ENCODE measurements at places on chromosomes 3 and 15.

GRCh38 chr15:89445518-89445917 lies 50.9 kb downstream of the RHCG start:
- DNase-seq: no peak

- peak; percentile 14 for DNase-seq
Observed at GRCh38 chr15:93479715-93480114, 390.7 kb upstream of the RGMA start.

DNA sequence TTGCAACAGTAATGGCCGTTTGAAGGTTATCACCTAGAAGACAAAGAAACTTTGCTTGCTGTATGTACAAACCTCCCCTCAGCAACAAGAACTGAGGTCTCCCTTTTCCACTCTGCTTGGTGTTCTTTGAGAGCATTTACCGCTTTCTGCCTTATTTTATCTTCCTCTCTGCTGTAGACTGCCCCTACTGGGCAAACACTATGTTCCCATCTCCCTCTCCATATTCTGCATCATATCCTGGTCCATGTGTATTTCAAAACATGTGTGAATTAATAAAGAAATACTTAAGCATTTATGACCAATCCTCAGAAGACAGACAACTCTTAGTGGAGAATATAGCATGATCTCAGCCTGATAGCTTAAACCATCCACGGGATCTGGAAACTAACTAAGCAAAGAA lies 64.4 kb downstream of the ATP13A5 start:
- DNase-seq: no peak

DNA sequence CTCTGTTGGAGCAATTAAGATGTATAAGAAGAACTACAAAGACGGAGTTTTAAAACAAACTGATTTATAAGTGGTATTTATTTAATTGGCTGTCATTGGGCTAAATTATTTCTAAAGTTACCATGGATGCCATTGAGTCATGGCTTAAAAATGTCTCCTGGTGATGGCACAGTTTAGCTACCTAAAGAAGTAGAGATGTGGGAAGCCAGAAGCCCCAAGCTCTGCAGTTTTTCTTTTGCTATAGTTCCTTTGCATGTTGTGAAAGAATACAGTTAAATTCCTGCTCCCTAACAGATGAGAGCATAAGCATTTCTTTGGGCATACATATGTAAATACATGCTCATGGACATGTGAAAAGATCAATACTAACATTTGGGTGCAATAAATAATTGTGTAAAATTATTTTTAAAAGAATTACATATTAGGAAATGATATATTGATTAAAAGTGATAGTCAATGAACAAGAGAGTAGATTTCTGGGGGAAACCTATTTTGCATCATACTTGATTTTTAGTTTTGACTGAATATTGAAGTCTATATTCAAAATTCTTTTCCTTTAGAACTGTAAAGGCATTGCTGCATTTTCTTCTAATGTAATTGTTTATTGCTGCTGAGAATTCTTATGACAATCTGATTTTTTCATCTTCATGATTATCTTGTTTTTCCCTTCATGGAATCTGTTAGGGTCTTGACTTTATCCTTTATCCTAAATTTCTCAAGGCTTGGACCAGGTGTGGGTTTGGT lies 2.1 kb downstream of the OPA1 start:
- no peak for DNase-seq

DNA sequence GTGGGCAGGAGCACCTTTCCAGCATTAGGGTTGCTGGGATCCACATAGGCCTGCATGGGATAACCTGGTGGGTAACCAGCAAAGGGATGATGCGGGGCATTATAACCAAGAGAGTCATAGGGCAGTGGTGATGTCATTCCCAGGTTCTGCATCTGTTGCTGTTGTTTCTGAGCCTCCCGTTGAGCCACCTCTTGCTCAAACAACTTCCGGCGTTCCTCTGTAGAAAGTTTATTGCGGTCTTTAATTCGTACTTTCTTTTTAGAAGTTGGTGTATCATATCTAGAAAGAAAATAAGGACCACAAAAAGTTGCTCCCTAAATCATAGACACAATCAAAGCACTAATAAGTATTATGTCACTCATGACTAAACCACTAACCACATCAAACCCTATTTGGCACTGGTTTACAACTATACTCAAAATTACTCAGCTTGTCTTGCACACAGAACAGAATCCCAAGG lies 77.8 kb downstream of the NBEAL2 start:
- no peak for DNase-seq

GRCh38 chr3:24451461-24452099 lies 43.1 kb downstream of the THRB start:
- DNase-seq: peak; percentile 19

GRCh38 chr3:127114337-127115070 lies 78.4 kb upstream of the PRR23E start:
- no peak for DNase-seq

GRCh38 chr15:57135800-57136199 lies 217.4 kb downstream of the TCF12 start:
- no peak for DNase-seq

DNA sequence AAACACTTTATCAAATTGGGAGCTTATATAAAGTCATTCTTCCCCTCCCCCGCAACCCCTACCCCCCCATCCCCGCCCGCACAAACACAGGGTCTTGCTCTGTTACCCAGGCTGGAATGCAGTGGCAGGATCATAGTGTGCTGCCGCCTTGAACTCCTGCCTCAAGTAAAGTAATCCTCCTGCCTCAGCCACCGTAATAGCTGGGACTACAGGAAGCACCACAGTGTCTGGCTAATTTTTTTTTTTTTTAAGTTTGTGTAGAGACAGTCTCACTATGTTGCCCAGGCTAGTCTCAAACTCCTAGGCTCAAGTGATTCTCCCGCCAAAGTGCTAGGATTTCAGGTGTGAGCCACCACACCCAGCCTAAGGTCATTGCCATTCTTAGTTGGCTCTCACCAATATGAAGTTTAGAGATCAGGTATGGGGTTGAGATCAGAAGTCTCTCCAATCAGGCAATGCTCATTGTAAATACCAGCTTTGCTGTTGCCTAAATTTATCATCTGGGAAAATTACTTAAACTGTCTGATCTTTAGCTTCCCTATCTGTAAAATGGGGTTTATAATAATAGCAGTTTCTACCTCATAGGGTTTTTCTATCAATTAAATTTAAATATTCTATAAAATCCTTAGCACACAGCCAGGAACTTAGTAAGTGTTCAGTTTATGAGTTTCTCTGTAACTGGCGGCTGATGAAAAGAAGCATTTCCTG lies 60.3 kb downstream of the TGFBR2 start:
- no peak for DNase-seq

Data from mucosa of gallbladder (tissue), 1 donor.